ENCODE measurements at places on chromosomes 6 and 20.

- no peak for DNase-seq
Measured at GRCh38 chr6:24394061-24394779, 8.5 kb upstream of the MRS2 start.

GRCh38 chr20:19284400-19285178 is 72.1 kb downstream of the SLC24A3 start:
- DNase-seq = no peak

GRCh38 chr6:130424710-130425109 is 58.9 kb downstream of the TMEM200A start:
- no peak for DNase-seq

- no peak for DNase-seq
Measured at GRCh38 chr6:32436995-32437836, 2.5 kb upstream of the HLA-DRA start.

- no peak for DNase-seq
Measured at GRCh38 chr6:14174996-14175395, 57.4 kb downstream of the CD83 start.

GRCh38 chr20:40571639-40572038 is 117.4 kb downstream of the MAFB start:
- DNase-seq = no peak

GRCh38 chr6:133547136-133547535 is 306.0 kb downstream of the EYA4 start:
- DNase-seq = no peak

- no peak for DNase-seq
Measured at GRCh38 chr6:154403788-154404187, 47.2 kb upstream of the IPCEF1 start.

DNA sequence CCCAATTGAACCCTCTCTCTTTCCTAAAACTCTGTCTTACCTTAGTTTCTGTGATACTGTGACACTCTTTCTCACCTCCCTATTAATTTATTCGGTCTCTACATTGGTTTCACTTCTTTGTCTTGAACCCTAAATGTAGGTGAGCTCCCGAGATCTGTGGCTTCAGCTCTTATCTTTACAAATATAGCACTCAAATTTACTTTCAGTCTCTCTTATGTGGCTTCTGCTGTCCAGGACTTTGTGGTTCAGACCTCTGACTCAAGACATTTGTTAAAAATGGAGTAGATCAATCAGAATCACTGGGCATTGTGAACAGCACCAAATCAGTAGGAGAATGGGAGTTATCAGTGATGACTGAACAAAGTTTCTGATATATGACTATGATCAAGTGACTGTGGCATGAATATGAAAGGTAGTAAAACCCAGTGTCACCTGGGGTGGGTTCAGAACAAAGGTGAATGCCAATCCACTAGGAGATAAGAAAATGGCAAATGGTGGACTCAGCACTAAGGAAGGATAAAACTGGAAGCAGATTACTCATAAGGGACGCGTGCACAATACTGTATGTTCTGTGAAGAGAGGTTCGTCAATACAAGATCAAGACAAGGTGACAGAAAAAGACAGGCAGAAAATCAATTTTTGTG is 27.2 kb downstream of the IL17F start:
- no peak for DNase-seq

- no peak for DNase-seq
Measured at GRCh38 chr6:36769183-36769675, 70.0 kb downstream of the CPNE5 start.

DNA sequence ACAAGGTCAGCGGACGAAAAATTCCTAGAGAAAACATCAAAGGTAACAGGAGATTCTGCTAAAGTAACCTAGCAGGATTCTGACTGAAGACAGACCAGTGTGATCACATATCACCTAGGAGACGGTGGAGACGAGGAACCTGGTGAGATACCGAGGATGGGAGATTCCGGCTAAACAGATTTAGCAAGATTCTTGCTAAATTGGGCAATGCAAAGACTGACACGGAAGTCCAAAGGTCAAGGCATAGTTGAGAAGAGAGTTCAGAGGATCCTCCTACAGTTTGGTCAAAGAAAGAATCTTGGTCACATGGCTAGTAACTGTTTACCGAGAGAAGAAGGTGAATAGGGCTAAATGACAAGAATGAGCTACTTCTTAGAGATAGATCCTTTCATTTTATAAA is 61.1 kb downstream of the TMEM170B start:
- no peak for DNase-seq

DNA sequence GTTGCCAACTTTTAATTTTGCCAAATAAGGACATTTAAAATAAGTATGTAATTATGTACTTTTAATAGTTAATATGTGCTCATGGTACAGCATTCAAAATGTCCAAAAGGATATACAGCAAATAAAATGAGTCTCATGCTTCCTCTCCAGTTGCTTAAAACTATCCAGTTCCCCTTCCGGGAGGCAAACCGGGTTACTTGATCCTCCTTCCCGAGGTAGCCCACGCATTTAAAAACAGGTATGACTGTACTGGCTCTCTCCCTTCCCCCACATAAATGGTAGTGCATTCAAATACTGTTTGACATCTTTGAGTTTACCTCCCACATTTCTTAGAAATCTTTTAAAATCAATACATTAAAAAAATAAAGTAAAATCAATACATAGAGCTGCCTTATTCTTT is 66.4 kb downstream of the PHF20 start:
- DNase-seq = no peak

- DNase-seq = no peak
Measured at GRCh38 chr6:39924283-39924682, 10.0 kb downstream of the MOCS1 start.

- no peak for DNase-seq
Measured at GRCh38 chr6:145349950-145350510, 385.3 kb downstream of the EPM2A start.

DNA sequence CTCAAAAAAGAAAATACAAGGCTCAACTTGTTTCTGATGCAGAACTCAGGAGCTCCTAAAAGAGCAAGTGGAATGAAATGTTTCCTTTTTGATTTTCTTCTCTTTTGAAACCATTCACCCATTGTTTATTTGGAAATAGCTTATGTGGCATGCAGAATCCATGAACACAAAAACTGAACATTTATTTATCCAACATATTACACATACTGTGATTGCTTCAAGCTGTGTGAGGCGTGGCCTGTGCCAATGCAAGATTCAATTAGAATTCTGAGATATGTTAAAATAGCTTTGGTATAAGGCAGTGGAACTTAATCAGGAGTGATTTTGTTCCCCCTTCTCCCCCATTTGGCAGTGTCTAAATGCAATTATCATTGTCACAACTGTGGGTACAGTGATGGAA is 45.9 kb upstream of the CARMIL1 start:
- DNase-seq = no peak

DNA sequence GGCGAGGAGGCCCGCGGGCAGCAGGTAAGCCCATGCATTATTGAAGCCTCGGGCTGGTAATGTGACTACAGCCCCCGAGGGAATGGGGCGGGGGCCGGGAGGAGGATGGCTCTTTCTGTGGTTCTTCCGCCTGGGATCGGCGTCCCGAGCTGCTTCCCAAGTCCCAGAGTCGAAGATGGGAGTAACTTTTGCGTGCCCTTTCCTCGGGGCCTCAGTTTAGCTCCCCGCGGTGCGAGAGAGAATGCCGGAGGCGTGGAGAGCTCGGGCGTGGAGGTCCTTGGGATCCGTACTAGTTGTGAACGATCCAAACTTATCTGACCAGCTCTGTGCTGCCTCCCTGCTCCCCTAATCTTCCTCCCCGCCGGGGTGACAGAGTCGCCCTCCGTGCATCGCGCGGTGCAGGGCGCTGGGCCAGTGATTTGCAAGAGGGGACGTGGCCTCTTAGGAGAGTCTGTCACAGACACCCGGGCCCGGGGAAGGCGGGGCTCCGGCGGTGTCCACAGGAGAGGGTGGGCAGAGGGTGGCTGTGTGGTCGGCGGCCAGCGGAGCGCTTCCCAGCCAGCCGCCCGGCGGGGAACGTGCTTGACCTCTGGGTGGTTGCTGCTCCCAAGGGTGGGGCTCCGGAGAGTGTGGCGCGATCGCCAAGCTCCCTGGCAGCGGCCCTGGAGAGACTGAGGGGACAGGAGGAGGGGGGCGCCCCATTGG is 815 bp downstream of the UTRN start:
- DNase-seq = no peak

DNA sequence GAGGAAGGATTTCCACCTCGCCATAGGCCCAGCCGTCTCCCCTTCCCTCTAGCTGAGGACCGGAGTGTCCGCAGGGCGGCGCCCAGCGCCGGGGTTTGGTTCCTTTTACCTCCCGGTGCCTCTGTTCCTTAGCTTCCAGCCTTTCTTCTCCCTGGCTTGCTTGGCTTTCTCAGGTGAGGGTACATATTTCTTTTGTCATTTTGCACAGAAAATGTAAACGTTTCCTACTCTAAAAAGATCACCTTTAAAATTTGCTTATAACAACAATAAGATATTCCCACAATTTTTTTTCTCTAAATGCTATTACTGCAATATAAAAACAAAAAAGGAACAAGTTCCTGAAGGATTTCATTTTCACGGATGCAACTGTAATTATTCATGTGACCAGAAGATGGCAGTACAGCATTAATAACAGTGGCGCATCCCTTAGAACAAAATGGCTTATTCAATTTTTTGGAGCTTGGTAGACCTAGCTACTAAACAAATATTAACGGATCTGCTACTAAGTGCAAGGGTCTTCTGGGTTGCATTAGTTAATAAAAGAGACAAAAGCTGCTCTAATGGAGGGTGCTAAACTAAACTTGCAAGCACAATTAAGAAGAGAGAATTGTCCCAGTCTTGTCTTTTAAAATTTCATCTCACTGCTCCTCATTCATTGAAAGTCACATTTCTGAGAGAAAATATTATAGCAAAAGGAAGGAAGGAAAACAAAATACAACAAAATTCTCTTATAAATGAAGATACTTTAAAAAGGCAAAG is 172.9 kb downstream of the ADGRG6 start:
- no peak for DNase-seq

DNA sequence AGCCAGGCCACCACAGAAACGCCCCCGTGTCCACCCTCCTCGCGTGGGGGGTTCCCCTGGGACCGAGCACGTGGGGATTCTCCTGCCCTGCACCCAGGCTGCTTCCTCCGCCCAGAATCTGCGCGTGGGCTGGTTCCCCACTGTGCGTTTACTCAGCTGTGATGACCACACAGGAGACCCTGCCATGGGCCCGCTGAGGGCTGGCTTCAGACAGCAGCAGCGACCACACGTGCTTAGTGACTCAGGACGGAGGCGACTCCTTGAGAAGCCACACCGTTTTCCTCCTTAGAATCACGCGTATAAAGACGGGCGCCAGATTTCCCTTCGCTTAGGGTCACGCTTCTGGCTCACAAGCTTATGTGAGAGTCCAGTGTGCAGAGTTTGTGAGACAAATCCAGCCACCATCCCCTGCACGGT is 63.9 kb upstream of the PDE10A start:
- DNase-seq = no peak

GRCh38 chr6:38033442-38033982 is 214.0 kb downstream of the ZFAND3 start:
- no peak for DNase-seq

DNA sequence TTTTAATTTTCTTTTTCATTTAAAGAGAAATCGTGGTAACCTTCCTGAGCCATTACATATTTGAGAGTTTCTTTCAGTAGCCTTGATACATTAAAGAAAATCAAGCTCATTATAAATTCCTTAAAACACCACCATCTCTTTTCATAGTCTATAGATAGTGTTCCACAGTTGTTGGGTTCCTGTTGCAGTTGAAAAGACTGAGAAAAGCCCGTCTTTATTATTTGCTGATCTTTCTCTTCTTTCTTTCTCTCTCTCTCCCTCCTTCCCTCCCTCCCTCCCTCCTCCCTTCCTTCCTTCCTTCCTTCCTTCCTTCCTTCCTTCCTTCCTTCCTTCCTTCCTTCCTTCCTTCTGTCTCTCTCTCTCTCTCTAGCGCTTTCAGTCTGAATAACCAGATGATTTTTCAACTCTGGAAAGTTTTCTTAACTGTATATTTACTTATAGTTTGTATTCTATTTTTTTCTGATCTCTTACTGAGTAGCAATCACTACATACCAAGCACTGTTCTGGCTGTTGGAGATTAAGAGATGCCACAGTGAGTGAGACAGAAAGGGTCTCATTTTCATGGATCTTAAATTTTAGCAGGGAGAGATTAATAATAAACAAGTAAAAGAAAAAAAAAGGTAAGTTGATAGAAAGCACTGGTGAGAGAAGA is 157.5 kb downstream of the TINAG start:
- no peak for DNase-seq

GRCh38 chr6:119002069-119002468 is 67.1 kb upstream of the MCM9 start:
- no peak for DNase-seq

- DNase-seq = no peak
Measured at GRCh38 chr20:46709459-46710152, at the start of gene SLC2A10. Gene SLC2A10 (plus strand): TSS chr20:46709649. CDS start chr20:46709737, 88 bp downstream.

DNA sequence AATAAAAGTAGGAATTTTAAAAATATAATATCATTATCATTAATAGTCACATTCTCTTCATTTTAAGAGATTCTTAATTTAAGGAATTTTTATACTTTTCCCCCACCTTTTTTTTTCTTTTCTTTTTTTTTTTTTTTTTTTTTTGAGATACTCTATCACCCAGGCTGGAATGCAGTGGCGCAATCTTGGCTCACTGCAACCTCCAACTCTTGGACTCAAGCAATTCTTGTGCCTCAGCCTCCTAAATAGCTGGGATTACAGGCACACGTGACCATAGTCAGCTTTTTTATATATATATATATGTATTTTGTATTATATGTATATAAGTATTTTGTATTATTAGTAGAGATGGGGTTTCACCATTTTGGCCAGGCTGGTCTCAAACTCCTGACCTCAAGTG is 457.7 kb downstream of the CDKAL1 start:
- DNase-seq = no peak

- no peak for DNase-seq
Measured at GRCh38 chr6:6221787-6222535, 98.5 kb downstream of the F13A1 start.

GRCh38 chr6:47264775-47265184 is 44.9 kb downstream of the TNFRSF21 start:
- no peak for DNase-seq

DNA sequence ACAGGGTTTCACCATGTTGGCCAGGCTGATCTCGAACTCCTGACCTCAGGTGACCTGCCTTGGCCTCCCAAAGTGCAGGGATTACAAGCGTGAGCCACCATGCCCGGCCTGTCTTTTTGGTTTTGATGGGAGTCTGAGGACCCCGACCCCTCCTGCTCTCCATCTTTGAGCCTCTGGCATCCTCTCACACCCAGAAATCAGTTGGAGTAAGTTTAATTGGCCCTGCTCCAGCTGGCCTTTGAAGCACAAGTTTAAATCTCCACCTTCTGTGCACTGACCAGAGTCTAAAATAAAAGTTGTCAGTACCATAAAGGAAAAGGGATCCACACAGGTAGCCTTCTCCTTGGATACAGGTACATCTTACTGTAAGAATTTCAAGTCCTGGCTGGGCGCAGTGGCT is 15.9 kb upstream of the C20orf144 start:
- no peak for DNase-seq

- no peak for DNase-seq
Measured at GRCh38 chr6:127857051-127857637, 43.7 kb downstream of the THEMIS start.

Measured in stimulated activated CD4-positive, alpha-beta T cell treated with anti-CD3 and anti-CD28 coated beads, Interleukin-1b, Interleukin-23, amount 100 ng/mL, for 1 hour (primary cell).